Tibial nerve (tissue), 4 donors: ENCODE measurements at places on chromosomes 16 and 17. TPM values are rescaled to one million over a fixed set of nuclear protein-coding genes. Genes with fewer than 3 reads are reported as not detected.

GRCh38 chr17:65741710-65742109, 180.3 kb upstream of the AXIN2 start:
- H3K27ac ChIP-seq = no peak overlapping the region
- DNase-seq = no peak
- no peaks in the 10 kb centered on the region for H3K27me3 ChIP-seq
- H3K4me3 ChIP-seq = no peak overlapping the region
- peaks cover 18% of the 10 kb centered on the region for H3K36me3 ChIP-seq

- peaks cover 6% of the 10 kb centered on the region for H3K4me1 ChIP-seq
- H3K36me3 ChIP-seq = no peaks in the 10 kb centered on the region
- no peak overlapping the region for H3K4me3 ChIP-seq
- H3K27me3 ChIP-seq = no peaks in the 10 kb centered on the region
- no peak overlapping the region for H3K27ac ChIP-seq
Observed at GRCh38 chr17:29368926-29369325, 21.2 kb upstream of the TAOK1 start.

- H3K4me1 ChIP-seq = no peaks in the 10 kb centered on the region
- no peak overlapping the region for H3K27ac ChIP-seq
- H3K36me3 ChIP-seq = no peaks in the 10 kb centered on the region
- no peaks in the 10 kb centered on the region for H3K27me3 ChIP-seq
Observed at GRCh38 chr16:49472598-49472997, 99.0 kb downstream of the C16orf78 start.

DNA sequence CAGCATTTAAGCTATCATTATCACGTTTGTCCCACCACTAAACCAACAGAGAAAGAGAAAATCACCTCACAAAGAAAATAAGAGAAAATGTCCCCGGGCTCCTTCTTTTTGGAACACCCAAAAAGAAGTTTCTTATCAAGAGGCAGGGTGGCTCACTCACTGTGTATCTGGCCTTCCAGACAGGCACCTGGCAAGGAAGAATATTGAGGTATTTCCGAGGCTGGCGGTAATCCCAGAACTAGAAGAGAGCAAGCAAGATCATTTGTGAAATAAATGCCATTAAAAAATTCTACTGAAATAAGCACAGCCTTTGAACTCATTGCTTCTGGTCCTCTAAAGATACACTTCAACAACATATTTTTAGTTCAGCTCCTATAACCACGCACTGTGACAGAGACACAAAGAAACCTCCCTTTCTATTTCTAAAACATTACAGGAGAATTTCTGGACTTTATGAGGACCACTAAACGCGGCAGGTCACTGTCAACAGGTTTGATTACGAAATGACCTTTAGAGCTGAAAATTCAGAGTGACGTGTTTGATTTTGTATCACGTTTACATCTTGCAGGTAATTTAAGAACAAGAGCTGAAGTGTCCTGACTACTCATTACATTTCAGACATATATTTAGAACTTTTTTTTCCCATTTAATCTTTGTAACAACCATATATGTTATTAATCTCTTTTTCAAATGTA, 61.0 kb downstream of the WDR59 start:
- no peaks in the 10 kb centered on the region for H3K4me1 ChIP-seq
- no peak overlapping the region for H3K27ac ChIP-seq
- H3K36me3 ChIP-seq = no peaks in the 10 kb centered on the region
- no peak overlapping the region for H3K4me3 ChIP-seq

The SPEM3 gene
- not detected for total RNA-seq

DNA sequence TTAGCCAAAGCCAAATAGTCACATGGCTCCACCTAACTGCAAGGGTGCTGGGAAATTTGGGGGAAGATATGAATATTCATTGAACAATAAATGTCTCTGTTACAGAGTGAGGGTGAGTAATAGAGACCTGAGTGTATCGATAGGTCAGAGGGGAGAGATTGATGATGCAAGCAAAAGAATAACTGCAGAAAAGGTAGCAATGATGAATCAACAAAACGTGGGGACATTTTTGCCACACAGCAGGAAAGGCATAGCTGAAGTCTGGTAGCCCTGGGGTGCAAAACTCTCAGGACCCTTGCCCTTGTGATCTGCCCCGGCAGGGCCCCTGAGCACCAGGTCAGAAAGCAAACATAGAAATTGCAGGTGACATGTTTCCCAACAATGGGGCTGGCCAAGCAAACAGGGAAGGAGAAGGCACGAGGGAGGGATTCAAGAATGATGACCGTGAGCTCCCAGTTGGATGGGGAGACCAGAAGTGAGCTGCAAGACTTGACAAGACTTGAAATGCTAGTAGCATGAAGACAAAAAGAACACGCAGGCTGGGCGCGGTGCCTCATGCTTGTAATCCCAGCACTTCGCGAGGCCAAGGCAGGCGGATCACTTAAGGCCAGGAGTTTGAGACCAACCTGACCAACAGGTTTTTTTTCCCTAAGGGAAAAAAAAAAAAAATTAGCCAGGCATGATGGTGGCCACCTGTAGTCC, 12.7 kb upstream of the HERPUD1 start:
- H3K27me3 ChIP-seq = no peaks in the 10 kb centered on the region
- H3K27ac ChIP-seq = no peak overlapping the region
- H3K4me1 ChIP-seq = peaks cover 27% of the 10 kb centered on the region
- no peaks in the 10 kb centered on the region for H3K36me3 ChIP-seq
- no peak overlapping the region for H3K4me3 ChIP-seq

- no peak overlapping the region for H3K27ac ChIP-seq
- H3K27me3 ChIP-seq = no peaks in the 10 kb centered on the region
- H3K4me1 ChIP-seq = no peaks in the 10 kb centered on the region
Observed at GRCh38 chr16:9953908-9954570, 228.2 kb downstream of the GRIN2A start.

The ZSCAN10 gene
- total RNA-seq = not detected

DNA sequence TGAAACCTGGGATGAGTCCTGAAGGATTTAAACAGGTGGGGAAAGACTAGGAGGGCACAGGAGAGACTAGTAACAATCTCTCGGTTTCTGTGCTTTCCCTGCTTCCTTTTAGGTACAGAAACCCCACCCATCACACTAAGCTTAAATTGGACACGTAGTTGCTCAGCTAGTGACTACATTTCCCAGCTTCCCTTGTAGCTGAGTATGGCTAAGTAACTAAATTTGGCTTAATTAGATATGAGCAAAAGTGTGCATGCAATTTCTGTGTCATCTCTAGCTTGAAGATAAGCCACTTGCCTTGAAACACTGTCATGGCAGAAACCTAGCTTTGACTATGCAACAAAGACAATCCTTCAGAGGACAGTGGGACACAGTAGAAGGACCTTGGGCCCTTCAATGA, 36.5 kb downstream of the CACNG1 start:
- no peak for DNase-seq
- no peak overlapping the region for H3K4me3 ChIP-seq
- H3K36me3 ChIP-seq = peaks cover 8% of the 10 kb centered on the region
- no peaks in the 10 kb centered on the region for H3K27me3 ChIP-seq
- H3K4me1 ChIP-seq = no peaks in the 10 kb centered on the region
- H3K27ac ChIP-seq = no peak overlapping the region

DNA sequence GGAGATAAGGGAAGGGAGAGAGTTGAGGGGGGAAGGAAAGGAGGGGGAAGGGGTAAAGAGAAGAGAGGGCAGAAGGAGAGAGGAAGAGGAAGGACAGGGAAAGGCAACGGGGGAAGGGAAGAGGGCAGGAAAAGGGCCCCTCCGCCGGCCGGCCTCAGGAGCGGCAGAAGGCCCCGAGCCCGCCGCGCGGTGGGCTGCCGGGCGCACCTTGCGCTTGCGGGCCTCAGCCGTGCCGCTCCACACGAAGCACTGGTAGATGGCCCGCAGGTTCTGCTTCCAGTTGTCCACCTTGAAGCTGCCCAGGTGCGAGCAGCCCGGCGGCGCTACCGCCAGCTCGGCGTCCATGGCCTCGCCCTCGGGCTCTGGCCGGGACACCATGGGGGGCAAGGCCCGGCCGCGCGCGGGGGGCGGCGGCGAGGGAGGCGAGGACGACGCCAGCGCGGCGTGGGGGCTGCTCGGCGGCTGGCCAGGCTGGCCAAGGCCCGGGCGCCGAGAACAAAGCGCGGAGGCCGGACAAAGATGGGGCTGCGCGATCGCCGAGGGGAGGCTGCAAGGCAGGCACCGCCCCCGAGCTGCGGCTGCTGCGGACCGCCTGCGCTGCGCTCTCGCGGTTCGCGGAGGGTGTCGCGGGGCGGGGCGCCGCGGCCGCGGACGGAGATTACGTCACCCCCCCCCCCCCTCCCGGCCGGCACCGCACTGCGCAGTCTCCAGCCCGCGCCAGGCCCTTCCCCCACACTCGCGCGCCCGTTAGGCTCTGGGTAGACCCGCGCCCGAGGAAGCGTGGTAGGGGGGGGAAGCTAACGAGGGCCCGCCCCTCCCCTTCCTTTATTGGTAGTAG, at the start of gene USP22:
USP22 (minus strand) TSS at position 554 of the 838 bp plus-strand sequence; CDS start at position 378, 176 bp downstream.
- peak within 1 kb of the TSS; percentile 99 for H3K27ac ChIP-seq
- peaks cover 34% of the 10 kb centered on the region for H3K4me1 ChIP-seq
- H3K36me3 ChIP-seq = no peaks in the 10 kb centered on the region

- H3K4me3 ChIP-seq = no peak overlapping the region
- peaks cover 40% of the 10 kb centered on the region for H3K4me1 ChIP-seq
- no peak overlapping the region for H3K27ac ChIP-seq
- no peaks in the 10 kb centered on the region for H3K36me3 ChIP-seq
Observed at GRCh38 chr17:1190751-1191331, 11.1 kb upstream of the ABR start.

DNA sequence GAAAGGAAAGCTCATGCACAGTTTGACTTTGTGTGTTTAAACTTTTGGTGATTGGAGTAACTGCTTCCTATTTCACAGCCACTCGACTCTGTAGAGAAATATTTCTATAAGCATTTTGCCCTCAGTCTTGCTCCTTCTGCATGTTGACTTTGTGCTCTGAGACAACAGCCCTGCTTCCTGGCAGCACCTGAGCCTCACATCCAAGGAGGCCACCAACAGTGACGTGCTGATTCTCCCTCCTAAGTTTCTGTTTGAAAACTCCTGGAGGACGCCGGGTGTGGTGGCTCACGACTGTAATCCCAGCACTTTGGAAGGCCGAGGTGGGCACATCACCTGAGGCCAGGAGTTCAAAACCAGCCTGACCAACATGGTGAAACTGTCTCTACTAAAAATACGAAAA, 23.9 kb upstream of the WSB1 start:
- no peaks in the 10 kb centered on the region for H3K27me3 ChIP-seq
- no peak overlapping the region for H3K4me3 ChIP-seq
- no peak overlapping the region for H3K27ac ChIP-seq
- no peaks in the 10 kb centered on the region for H3K36me3 ChIP-seq
- no peak for DNase-seq

GRCh38 chr17:80095038-80095843, 6.1 kb upstream of the GAA start:
- no peak for DNase-seq
- no peak overlapping the region for H3K27ac ChIP-seq
- H3K36me3 ChIP-seq = no peaks in the 10 kb centered on the region
- peaks cover 3% of the 10 kb centered on the region for H3K4me1 ChIP-seq

- no peak for DNase-seq
- H3K4me3 ChIP-seq = no peak overlapping the region
- H3K4me1 ChIP-seq = no peaks in the 10 kb centered on the region
- no peaks in the 10 kb centered on the region for H3K27me3 ChIP-seq
Observed at GRCh38 chr16:85781695-85782370, 17.5 kb downstream of the EMC8 start.

DNA sequence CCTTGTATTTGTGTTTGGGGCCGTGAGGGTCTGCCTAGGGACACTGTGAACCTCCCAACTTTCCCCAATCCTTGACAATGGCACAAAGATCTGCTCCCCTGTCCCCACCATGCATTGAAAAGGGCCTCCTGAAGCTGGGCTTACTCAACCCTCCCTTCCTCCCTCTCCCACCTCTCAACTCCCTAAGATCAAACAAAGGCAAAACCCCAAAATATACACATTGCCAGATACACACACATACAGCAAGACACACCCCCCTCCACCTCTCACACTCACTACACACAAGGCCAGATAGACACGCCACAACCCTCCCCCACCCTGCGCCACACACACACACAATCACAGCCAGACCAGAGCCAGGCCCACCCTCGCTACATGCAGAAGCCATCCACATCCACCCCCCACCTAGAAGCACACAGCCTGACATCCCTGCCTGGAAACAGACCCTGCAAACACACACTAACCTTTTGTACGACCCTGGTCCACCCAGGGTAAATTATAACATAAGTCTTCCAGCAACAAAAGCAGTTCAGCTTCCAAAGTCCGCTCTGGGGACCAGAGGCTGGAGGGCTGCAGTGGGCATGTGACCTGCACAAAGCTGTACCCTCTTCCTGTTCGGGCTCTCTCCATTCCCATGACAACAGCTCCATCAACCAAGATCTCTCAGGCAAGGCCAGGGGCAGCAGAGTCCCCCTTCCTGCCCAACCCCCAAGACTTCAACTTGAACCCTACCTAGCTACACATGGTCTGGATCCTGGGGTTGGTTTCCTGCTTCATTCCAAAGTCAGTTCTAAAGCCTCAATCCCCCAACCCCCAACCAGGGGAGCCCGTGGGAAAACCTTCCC, 1.9 kb downstream of the PCGF2 start:
- no peaks in the 10 kb centered on the region for H3K36me3 ChIP-seq
- H3K4me3 ChIP-seq = peak overlapping the region; percentile 50

The C16orf46 gene
- total RNA-seq = 0.78 TPM

DNA sequence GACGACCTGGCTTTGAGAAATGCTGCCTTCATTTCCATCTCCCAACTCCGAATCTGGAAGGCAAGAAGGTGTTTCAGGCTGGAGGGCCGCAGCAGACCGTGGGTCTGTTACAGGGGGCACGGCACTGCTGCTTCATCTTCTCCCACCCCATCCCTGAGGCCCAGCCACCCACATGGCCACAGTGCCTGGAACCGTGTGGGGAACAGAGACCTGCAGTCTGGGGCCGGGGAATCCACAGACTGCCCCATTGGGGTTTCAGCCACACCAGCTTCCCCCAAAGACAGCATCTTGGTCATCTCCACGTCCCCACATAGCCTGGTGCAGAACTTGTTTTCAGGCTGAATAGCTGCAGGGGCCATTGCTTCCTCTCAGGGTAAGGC, 74.2 kb downstream of the MRC2 start:
- no peak for DNase-seq
- H3K27ac ChIP-seq = no peak overlapping the region
- H3K4me1 ChIP-seq = peaks cover 9% of the 10 kb centered on the region
- H3K36me3 ChIP-seq = no peaks in the 10 kb centered on the region
- no peaks in the 10 kb centered on the region for H3K27me3 ChIP-seq

The NOL3 gene
- 63.1 TPM for total RNA-seq

The DHRS7C gene
- not detected for total RNA-seq
